ENCODE measurements at places on chromosomes 6 and 20.

DNA sequence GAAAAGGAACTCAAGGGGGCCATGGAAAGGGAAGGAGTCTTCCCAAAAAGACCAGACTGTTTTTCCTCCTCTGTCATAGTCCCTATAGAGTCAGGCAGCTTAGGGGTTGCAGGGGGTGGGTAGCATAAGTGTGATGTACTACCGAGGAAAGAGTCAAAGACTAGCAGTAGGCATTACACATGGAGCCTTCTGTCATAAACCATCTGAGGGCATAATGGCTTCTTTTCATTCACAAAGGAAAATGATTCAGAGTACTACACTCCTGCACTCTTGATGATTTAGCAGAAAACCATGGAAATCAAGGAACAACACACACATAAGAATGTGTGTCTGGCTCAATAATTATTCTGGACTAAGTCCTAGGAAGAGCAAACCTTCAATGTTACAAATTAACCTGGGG, 14.9 kb downstream of the PLN start:
- no peak for DNase-seq

DNA sequence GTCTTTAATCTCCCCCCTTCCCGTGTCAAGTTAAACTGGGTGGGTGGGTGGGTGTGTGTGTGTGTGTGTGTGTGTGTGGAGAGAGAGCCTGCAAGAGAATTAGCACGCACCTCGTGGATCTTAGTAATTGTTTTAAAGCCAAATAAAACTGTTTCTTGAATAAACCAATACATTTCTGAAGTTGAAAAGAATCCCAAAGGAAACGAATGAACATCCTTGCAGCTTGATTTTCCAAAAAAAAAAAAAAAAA, 381 bp upstream of the BICRAL start:
- DNase-seq = no peak

GRCh38 chr6:24520929-24521546, 26.3 kb downstream of the ALDH5A1 start:
- DNase-seq = no peak

DNA sequence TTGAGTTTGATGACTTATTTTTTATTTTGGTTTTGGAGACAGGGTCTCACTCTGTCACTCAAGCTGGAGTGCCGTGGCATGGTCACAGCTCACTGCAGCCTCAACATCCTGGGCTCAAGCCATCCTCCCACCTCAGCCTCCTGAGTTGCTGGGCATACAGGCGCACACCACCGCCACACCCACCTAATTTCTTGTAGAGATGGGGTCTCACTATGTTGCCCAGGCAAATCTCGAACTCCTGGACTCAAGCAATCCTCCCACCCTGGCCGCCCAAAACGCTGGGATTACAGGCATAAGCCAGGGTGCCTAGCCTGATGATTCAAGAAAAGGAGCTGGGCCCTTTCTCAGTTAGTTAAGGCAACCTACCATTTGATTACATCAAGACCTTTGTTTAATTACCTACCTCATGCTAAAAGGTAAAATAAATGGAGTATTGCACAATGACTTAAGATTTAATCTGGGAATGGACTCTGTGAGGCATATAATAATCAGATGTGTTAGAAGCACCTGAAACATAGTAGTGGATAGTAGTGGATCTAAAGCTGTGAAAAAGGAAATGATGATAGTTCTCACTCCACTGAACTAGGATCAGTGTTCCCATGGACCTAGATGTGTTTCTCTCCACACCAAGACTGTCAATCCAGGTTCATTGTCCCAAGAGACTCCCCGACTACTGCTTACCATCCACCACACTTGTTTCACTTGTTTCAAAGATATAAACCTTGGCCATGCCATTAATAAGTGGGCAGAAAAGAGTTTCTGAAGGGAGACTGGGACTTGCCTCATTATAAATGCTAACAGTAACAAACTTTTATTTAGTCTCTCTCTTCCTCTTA, 2.1 kb downstream of the TNFRSF21 start:
- DNase-seq = no peak

DNA sequence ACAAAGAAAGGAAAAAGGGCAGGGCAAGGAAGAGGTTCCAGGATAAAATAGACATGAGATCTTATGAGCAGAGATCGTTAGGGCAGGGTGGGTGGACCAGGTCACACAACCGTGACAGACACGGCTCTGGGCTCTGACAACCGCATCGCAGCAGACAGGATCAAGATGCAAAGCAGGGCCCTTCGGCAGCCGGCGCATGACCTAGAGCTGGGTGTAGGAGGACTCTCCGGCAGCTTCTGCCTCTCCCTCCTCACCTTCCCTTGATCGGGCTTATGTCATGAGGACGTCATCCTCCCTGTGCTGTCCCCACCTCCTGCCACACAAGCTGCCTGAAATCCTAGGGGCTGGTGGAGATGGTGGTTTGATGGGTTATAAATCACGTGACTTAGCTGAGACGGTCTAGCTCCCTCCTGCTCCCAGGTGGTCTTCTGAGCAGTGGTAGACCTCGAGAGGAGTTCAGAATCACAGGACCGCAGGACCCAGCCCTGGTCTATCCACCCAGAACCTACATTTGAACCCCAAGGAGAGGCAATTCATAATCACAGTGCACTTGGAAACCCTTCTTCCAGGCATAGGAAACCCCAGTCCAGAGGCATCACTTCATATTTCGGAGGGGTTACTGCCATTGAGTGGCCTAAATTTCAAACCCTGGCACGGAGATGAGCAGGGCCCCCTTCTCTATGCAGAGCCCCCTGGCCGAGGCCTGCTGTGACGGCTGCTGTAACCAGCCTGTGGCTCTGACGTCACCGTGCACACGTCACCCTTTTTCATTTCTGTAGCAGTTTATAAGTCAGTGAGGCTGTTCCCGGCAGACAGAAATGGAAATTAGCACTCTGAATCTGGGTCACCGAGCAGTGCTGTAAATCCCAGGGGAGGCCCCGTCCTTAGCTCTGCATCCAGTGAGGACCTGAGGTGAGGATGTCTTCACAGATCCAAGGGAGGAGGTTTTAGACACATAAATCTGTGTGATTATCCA, 8.7 kb upstream of the CCR6 start:
- DNase-seq = peak; percentile 89

- no peak for DNase-seq
These were observed 50.3 kb downstream of the PRR18 start for GRCh38 chr6:166257911-166258318.

DNA sequence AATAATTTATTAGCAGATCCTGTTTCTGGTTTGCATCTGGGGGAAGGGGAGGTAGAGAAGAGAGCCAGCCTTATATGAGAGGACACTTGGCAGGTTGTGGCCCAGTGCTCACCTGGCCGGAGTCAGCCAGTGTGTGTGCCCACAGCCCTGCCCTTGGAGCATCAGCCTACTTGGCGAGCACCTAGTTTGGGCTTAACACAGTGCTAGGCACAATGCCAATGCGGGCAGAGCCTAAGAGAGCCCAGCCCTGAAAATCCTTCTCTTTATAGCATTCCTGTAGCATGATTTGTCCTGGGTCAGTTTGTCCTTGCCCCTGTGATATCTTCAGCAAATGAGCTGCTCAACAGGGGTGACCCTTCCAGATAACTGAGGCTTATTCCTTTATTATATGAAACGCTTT, 73.0 kb downstream of the SLX4IP start:
- no peak for DNase-seq

GRCh38 chr20:32483351-32484224, 101.5 kb downstream of the NOL4L start:
- DNase-seq = peak; percentile 82

GRCh38 chr20:54047048-54047447, 23.3 kb downstream of the BCAS1 start:
- no peak for DNase-seq

- no peak for DNase-seq
These were observed 761.2 kb upstream of the CHD6 start for GRCh38 chr20:42379385-42379784.

DNA sequence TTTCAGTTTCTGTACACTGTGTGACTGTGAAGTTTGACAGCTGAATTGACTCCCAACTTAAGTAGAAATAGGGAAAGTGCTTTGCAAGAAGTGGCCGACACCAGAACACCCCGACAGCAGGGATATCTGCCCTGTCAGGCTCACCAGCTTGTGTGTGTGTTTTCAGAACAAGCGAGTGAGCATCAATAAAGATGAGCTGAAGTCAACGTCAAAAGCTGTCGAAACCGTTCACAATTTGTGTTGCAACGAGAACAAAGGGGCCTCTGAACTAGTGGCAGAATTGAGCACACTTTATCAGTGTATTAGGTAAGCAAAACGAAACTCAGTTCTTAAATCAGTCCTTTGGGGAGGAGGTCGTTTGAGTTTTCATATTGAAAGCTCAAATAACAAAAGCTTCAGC, 10.7 kb downstream of the NELFCD start:
- DNase-seq = no peak

DNA sequence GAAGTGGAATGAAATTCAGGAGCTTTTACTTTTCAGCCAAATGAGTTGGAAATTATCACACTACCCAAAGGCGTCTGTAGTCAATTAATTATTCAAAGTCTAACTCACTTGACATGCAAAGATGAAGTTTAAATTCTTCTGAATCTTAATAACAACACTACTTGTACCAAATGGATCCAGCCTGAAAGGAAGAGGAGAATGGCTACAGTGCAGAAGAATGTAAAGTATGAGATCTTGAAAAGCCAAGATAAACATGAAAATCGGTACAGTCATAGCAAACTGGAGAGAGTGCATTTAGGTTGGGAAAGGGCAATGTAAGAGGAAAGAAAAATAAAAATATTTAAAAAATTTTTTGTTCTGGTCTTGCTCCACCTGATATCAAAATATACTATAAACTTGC, 195.5 kb downstream of the SIM1 start:
- DNase-seq = no peak

DNA sequence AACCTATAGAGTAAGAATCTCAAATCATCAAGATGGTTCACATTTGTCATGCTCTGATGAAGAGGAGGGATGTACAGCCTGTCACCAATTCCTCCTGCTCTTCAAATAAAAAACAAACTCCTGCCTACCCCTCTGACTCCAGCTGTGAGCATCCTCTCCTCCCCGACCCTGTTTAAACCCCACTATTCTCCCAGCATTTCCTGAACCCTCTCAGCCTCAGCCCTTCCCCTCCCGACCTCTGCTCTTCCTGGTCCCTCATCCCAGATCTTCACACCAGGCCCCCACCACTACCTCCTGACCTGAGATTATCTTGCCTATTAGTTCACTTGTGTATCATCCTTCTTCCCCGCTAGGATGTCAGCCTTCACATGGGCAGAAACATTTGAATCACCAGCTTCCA, 75.8 kb downstream of the ZMYND8 start:
- no peak for DNase-seq

- DNase-seq = no peak
These were observed at the start of gene NRSN2 for GRCh38 chr20:346640-347316. Gene NRSN2 (plus strand): TSS chr20:347111. CDS start chr20:349644, 2,533 bp downstream.

DNA sequence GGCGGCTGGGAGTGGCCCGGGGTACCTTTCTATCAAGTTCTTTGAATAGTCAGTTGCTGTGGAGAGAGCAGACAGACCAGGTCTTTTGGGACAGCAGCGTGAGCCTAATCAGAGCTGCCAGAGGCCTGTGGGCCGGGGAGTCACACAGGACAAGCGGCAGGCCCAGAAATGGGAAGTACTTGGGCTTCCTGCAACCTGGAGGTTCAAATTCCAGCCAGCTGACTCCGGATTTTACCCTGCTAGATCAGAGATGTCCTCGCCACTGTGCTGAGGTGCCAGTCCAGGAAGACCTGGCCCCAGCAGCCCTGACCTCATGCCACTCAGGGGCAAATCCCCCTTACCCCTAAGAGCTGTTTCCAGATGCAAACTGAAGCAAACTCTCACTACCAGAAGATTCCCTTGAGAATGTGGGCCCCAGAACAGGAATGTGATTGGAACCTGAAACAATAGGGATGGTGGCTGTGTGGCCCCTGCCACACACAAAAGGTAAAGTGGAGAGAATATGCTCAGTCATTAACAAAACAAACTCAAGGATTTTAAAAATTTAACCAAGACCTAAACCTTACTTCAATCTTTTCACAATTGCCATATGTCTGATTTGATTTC, 9.7 kb downstream of the BEND3 start:
- no peak for DNase-seq

GRCh38 chr6:166774770-166775169, 147.7 kb upstream of the RPS6KA2 start:
- no peak for DNase-seq

DNA sequence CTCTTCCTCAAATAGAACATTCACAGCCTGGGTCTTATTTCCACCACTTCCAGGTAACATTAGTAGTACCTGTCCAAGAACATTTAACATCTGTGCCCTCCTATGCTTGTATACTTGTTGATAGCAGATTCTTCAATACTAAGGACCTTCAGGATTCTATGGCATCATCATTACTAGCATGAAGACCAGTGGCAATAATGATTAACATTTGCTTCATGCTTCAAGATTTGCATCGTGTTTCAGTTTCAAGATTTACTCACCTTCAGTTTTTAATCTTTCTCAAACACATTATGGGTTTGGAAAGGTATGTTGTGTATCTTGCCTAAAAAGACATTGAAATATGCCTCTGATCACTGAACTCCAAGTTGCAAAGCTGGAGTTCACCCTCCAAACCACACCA, 412.8 kb upstream of the NRSN1 start:
- no peak for DNase-seq

GRCh38 chr6:6497976-6498375, 90.5 kb upstream of the LY86 start:
- DNase-seq = no peak

DNA sequence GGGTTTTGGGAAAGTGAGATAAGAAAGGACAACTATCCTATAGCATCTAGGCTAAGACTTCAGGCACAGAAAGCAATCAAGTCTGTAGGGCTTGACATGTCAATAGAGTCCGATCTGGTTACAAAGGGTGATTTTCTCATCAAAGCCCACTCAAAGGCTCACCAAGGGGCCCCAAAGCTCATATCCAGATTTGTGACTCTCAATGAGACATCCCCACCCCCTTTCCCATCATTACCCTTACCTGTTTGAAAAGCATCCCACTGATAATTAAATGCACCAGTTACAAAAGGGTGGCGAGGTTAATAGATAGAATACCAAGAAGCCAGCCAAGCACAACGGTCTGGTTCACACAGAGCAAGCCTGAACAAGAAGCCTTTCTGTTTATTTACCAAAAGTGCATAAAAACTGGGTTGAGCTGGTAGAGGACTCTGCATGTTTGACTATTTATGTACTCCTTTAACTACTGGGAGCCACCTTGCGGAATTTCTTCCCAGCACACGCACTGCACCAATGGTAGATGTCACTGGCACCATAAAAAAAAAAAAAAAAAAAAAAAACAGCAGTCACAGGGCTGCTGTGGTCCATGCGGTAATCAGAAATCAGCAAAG, 6.1 kb downstream of the JAG1 start:
- DNase-seq = no peak

Data from T-helper 2 cell (primary cell).